ENCODE measurements at places on chromosomes 13 and 19.
A peak's percentile ranks its signal among the peaks of the same experiment; 100 is the strongest.

- no peak for ATAC-seq
Observed at GRCh38 chr13:87080100-87080779, 590.9 kb upstream of the SLITRK5 start.

GRCh38 chr13:98419786-98420553, 156.9 kb downstream of the STK24 start:
- ATAC-seq, result no peak

- ATAC-seq, result no peak
Observed at GRCh38 chr13:78520425-78520824, 82.9 kb downstream of the POU4F1 start.

- ATAC-seq, result no peak
Observed at GRCh38 chr13:72384186-72384823, 343.1 kb downstream of the MZT1 start.

DNA sequence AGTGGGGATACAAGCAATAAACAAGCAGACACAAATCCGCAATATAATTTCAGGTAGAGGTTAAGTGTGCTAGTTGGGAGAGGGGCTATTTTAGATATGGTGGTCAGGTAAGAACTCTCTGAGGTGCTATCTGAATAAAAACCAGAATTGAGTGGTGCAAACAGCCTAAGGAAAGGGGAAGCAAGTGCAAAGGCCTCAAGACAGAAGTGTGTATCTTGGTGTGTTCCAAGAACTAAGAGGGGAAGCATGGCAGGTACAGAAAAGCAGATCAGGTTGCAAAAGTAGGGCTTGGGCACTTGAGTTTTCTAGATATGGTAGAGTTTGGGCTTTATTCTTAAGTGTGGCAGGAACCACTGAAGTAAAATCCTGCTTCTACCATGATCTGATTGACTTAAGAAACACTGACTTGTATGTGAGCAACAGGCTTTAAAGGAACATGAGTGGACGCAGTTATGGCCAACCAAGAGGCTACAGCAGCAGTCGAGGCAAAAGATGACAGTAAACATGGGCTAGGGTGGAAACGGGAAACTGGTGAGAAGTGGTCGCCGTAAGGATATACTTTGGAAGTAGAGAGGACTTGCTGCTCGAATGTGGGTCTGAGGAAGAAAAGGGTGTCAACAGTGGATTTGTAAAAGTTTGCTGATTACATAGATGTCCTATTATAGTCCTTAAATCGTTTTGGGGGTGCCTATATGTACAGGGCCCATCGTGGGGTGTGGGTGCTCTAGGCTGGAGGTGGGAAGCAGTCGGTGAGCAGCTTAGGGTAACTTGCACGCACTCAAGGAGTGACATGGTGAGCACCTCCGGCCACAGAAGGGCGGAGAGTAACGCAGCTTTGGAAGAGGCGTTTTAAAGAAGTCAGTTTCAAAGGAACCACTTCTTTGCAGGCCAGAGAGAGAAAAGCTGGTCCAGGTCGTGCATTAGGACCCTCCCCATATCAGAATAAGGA, 677 bp downstream of the TGDS start:
- peak; percentile 49 for ATAC-seq

- ATAC-seq, result no peak
Observed at GRCh38 chr13:82356667-82357410, 1525.4 kb downstream of the SLITRK1 start.

GRCh38 chr13:108948251-108948671, 318.9 kb downstream of the MYO16 start:
- no peak for ATAC-seq

DNA sequence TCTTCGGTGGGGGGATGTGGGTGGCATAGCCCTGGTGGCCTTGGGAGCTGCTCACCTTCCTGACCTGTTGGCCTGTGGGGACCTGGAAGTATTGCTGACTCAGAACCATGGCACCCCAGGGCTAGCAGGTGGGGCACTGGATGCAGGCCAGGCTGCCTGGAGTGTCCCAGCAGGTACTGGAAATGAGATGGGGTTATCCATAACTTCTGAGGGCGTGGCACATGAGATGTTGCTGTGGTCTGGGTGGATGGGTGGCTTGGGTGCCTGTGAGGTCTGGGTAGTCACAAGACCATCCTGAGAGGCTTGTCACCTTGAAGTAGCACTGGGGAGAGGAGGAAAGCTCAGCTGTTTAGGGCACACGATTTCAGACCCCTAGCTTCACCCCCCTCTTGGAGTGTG, 636 bp upstream of the RNF225 start:
- no peak for ATAC-seq

GRCh38 chr13:75416327-75417011, 65.5 kb downstream of the TBC1D4 start:
- ATAC-seq, result no peak

- no peak for ATAC-seq
Observed at GRCh38 chr13:83881140-83881684, 1.1 kb downstream of the SLITRK1 start.

GRCh38 chr13:94188201-94188854, 291.2 kb downstream of the DCT start:
- no peak for ATAC-seq

DNA sequence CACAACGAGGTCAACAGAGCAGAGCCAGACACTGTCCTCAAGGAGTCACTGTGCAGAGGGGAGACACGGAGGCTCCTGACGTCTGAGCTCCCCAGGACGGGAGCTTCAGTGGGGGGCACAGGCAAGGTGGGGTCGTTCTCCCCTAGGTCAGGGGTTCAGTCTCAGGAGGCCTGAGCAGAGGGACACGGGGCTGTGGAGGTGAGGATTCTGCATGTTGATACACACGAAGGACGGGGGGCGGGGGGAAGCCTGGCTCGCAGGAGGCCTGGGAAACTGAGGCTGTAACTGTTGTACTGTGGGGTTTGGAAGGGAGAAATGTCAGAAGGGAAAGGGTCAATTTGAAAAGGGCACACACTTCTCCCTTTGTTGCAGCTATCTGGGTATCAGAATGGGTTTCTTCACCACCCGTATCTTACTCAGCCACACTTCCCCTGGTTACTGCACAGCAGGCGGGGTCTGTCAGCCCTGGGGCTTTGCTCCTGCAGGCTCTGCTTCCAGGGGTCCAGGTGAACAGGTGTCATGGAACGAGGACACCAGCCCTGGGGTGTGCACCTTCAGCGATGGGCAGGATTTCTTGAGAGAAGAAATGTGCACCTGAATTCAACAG, 748 bp upstream of the SIGLEC8 start:
- no peak for ATAC-seq

GRCh38 chr19:16594681-16595091, 22.5 kb upstream of the SLC35E1 start:
- ATAC-seq, result no peak

GRCh38 chr19:35269438-35270117, 816 bp downstream of the USF2 start:
- ATAC-seq, result peak; percentile 70

DNA sequence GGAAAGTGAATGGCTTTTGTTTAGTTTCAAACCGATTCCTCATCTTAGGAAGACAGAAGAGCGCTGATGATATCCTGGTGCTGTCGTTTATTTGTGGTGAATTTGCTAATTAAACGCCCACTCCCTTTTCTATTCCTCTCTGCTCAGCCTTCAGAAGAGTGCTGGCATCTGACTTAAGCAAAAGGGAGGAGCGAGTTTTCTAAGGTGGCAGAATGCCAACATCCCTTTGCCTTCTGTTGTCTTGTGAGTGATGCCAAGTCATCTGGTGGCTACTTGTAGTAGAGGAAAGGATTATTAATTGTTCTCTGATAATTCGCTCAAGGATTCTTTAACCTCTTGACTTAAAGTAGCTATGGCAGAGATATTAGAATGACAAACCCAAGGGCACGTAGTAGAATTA, 68.1 kb downstream of the ERCC5 start:
- ATAC-seq, result no peak

- no peak for ATAC-seq
Observed at GRCh38 chr13:89380101-89380500, 1708.9 kb downstream of the SLITRK5 start.

DNA sequence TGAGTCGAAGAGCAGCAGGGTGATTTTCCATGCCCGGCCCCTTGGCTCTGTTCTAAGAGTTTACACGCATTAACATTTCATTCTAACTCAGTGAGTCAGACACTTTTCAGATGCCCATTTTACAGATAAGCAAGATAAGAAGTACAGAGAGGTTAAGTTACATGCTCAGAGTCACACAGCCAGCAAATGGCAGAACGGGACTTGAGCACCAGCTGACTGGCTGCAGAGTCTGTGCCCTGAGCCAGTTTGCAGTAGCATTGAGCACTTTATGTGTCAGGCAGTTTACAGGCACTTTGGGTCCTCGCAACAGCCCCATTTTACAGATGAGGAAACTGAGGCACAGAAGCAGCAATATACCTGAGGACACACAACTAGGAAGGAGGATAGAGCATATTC, 19.0 kb downstream of the CCDC8 start:
- no peak for ATAC-seq

GRCh38 chr13:103306163-103306562, 239.9 kb upstream of the SLC10A2 start:
- ATAC-seq, result no peak

GRCh38 chr13:39749528-39749927, 94.1 kb downstream of the COG6 start:
- ATAC-seq, result no peak

GRCh38 chr19:50264483-50265186, 61.2 kb downstream of the MYH14 start:
- no peak for ATAC-seq

GRCh38 chr19:38654628-38655055, 7.2 kb downstream of the ACTN4 start:
- ATAC-seq, result no peak

GRCh38 chr19:37470216-37470615, 1.1 kb downstream of the ZNF570 start:
- no peak for ATAC-seq

GRCh38 chr13:24654741-24655140, 25.5 kb upstream of the ATP12A start:
- ATAC-seq, result no peak

GRCh38 chr13:65435590-65435989, 1794.5 kb downstream of the PCDH9 start:
- no peak for ATAC-seq

GRCh38 chr13:90868321-90868920, 479.1 kb upstream of the MIR17HG start:
- ATAC-seq, result no peak

Data from gastroesophageal sphincter (tissue), 4 donors.